ENCODE measurements at places on chromosomes 6 and 20. TPM values are rescaled to one million over a fixed set of nuclear protein-coding genes. Genes with fewer than 3 reads are reported as not detected.

RAET1G gene
- total RNA-seq = not detected

EMILIN3 gene
- total RNA-seq = 0.11 TPM

SASH1 gene
- 0.75 TPM for total RNA-seq

F13A1 gene
- 0.42 TPM for total RNA-seq

LY6G6C gene
- not detected for total RNA-seq

DNA sequence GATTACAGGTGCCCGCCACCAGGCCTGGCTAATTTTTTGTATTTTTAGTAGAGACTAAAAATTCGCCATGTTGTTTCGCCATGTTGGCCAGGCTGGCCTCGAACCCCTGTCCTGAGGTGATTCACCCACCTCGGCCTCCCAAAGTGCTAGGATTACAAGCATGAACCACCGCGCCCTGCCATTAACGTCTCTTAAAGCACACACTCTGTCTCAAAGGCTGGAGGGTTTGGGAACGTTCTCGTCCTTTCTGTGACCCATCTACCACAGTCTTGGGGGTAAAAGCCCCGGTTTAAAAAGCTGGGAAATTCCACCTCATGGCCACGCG lies 57.8 kb upstream of the ARID1B start:
- no peaks in the 10 kb centered on the region for H3K36me3 ChIP-seq
- H3K4me3 ChIP-seq = peak overlapping the region; percentile 62
- H3K27ac ChIP-seq = peak overlapping the region; percentile 52
- no peak for DNase-seq
- H3K4me1 ChIP-seq = peaks cover 15% of the 10 kb centered on the region
- no peaks in the 10 kb centered on the region for H3K27me3 ChIP-seq

- no peak overlapping the region for H3K4me3 ChIP-seq
- H3K27ac ChIP-seq = no peak overlapping the region
- no peaks in the 10 kb centered on the region for H3K36me3 ChIP-seq
- no peaks in the 10 kb centered on the region for H3K27me3 ChIP-seq
- DNase-seq = no peak
- H3K4me1 ChIP-seq = peaks cover 11% of the 10 kb centered on the region
Observed at GRCh38 chr6:134634966-134635365, 314.9 kb downstream of the ALDH8A1 start.

DNA sequence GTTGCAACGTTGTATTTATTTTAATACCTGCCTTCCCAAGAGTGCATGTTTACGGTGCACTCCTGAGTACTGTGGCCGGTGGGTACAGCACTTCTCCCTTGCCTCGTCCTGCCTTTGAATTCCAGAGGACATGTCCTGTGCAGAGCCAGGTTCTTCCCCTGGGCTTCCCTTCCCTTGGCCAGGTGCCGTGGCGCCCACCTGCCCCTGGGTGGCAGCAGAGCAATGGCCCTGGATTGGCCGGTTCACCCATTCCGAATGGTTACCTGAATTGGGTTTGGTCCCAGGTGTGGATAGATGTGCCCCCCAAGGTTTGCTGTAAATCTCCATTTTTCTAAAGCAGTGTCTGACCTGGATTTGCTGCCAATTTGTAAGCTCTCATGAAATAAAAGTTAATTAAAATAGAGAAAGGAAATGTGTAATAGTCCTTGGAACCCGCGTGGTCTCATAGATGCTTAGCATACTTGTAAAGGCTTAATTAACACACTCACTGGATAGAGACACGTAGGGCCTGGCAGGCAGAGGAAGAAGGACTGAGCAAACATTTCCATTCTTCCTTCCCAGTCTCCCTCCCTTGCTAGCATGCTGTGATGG lies 40.6 kb downstream of the DTD1 start:
- H3K27ac ChIP-seq = no peak overlapping the region
- no peaks in the 10 kb centered on the region for H3K27me3 ChIP-seq
- no peaks in the 10 kb centered on the region for H3K4me1 ChIP-seq
- no peak overlapping the region for H3K4me3 ChIP-seq

GRCh38 chr6:83592770-83593394 lies 80.5 kb downstream of the PRSS35 start:
- no peak for DNase-seq
- H3K4me3 ChIP-seq = no peak overlapping the region
- no peak overlapping the region for H3K27ac ChIP-seq
- H3K36me3 ChIP-seq = no peaks in the 10 kb centered on the region
- no peaks in the 10 kb centered on the region for H3K27me3 ChIP-seq
- H3K4me1 ChIP-seq = no peaks in the 10 kb centered on the region

GRCh38 chr20:12049125-12049524 lies 131.4 kb downstream of the BTBD3 start:
- no peak overlapping the region for H3K4me3 ChIP-seq
- no peaks in the 10 kb centered on the region for H3K27me3 ChIP-seq
- no peak overlapping the region for H3K27ac ChIP-seq

- H3K36me3 ChIP-seq = no peaks in the 10 kb centered on the region
- H3K4me3 ChIP-seq = no peak overlapping the region
- H3K27ac ChIP-seq = no peak overlapping the region
- H3K4me1 ChIP-seq = no peaks in the 10 kb centered on the region
Observed at GRCh38 chr6:13500264-13500663, 12.9 kb upstream of the GFOD1 start.

GRCh38 chr6:83198486-83199172 lies 5.5 kb downstream of the RWDD2A start:
- H3K27me3 ChIP-seq = no peaks in the 10 kb centered on the region
- no peak for DNase-seq
- peaks cover 9% of the 10 kb centered on the region for H3K4me1 ChIP-seq
- no peak overlapping the region for H3K4me3 ChIP-seq

DNA sequence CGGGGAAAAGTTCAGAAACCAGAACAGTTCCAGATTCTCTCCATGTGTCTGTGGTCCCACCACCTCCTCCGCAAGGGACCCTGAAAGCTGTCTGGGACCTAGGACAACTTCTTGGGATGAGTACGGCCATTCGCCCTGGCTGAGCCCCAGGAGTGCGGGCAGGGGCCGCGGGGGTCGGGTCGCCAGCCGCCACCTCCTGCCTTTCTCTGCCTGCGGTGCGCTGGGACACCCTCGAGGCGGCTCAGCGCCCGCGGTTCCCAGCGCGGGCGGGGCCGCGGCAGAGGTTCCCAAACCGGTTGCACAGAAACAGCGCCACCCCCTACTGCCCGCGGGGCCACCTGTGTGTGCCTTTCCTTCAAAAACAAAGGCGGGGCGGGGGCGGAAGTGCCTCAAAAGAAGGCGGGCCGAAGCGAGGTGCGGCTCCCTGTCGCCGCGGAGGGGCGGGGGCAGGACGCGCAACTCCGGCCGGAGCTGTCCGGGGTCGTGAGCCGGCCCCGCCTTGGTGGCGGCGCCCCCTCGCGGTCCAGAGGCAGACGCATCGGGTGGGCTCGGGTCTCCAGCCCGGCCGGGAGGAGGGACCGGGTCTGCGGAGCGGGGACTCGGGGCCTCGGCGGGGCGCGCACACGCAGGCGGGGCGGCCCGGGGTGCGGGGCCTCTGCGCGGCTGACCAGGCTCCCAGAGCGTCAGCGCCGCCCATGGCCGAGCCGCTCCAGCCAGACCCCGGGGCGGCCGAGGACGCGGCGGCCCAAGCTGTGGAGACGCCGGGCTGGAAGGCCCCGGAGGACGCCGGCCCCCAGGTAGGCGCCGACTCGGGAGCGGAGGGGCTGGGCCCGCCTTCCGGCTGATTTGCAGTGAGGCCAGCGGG lies at the start of gene HEBP2:
Gene HEBP2, plus strand, starts transcription at position 423 of the 865 bp plus-strand sequence. Its CDS starts 273 bp downstream, at position 696.
- H3K27me3 ChIP-seq = no peaks in the 10 kb centered on the region
- peak within 1 kb of the TSS; percentile 61 for H3K27ac ChIP-seq
- H3K36me3 ChIP-seq = peaks cover 30% of the 10 kb centered on the region
- H3K4me3 ChIP-seq = peak within 1 kb of the TSS; percentile 91

DNA sequence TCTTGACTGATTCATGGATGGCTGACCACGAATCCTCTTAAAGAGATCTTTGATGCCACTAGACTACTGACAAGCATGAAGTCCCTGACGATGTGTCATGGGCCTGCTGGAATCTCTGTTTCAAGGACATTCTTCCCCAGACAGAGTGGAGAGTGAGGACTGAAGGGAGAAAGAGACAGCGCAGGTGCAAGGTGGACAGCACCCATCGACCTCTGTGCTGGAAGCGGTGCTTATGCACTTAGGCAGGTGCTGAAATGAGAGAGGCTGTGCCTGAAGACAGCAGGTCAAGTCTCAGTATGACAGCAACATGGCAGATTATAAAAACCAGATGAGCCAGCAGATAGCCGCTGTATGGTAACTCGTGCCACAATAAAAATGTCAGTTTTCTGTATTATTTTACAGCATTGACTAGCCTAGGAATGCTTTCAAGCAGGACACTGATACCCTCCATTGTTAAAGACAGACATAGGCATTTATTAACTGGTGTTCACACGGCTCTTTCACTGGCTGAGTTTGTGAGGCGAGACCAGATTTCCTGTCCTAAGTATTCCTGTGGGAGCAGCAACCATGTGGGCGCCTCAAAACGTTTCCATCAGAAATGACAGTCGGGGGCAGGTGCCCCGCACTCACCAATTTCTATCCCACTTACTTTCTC lies 47.5 kb downstream of the FOXC1 start:
- H3K36me3 ChIP-seq = no peaks in the 10 kb centered on the region
- no peaks in the 10 kb centered on the region for H3K27me3 ChIP-seq
- no peaks in the 10 kb centered on the region for H3K4me1 ChIP-seq
- no peak overlapping the region for H3K4me3 ChIP-seq

- no peaks in the 10 kb centered on the region for H3K27me3 ChIP-seq
- H3K27ac ChIP-seq = no peak overlapping the region
- H3K36me3 ChIP-seq = peaks cover 24% of the 10 kb centered on the region
- peak overlapping the region; percentile 59 for H3K4me3 ChIP-seq
- H3K4me1 ChIP-seq = peaks cover 20% of the 10 kb centered on the region
- DNase-seq = peak; percentile 16
Observed at GRCh38 chr6:41682497-41683272, 44.4 kb downstream of the MDFI start.

DNA sequence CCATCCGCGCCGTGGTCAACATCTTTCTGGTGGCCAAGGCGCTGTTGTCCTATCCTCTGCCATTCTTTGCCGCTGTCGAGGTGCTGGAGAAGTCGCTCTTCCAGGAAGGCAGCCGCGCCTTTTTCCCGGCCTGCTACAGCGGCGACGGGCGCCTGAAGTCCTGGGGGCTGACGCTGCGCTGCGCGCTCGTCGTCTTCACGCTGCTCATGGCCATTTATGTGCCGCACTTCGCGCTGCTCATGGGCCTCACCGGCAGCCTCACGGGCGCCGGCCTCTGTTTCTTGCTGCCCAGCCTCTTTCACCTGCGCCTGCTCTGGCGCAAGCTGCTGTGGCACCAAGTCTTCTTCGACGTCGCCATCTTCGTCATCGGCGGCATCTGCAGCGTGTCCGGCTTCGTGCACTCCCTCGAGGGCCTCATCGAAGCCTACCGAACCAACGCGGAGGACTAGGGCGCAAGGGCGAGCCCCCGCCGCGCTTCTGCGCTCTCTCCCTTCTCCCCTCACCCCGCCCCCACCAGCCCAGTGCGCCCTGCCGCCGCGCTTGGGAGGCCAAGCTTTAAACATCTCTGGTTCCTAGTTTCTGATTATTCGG lies 4.0 kb downstream of the SLC32A1 start:
- no peak overlapping the region for H3K27ac ChIP-seq
- peak; percentile 21 for DNase-seq
- H3K27me3 ChIP-seq = peaks cover 96% of the 10 kb centered on the region
- no peak overlapping the region for H3K4me3 ChIP-seq
- no peaks in the 10 kb centered on the region for H3K36me3 ChIP-seq
- H3K4me1 ChIP-seq = peaks cover 86% of the 10 kb centered on the region
